ENCODE measurements at places on chromosomes 6 and 20. TPM values are rescaled to one million over a fixed set of nuclear protein-coding genes. Genes with fewer than 3 reads are reported as not detected.

DNA sequence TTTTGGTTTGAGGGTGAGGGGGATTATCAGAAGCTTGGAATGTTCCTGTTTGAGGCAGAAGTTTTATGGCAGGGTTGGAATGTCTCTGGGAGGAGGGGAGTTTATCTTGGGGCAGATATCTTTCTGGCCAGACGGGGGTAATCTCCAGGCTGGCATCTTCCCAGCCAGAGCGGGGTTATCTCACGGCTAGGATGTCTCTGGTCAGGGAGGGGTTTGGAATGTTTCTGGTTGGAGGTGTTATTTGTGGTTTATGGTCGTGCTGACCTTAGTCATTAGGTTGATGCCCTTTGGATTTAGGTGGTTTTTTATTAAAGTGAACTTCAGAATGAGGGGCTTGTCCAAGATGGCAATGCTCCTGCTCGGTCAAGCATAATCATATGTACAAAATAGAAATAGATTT lies 14.8 kb downstream of the PGK2 start:
- DNase-seq: no peak

Gene OOEP
- total RNA-seq: not detected

DNA sequence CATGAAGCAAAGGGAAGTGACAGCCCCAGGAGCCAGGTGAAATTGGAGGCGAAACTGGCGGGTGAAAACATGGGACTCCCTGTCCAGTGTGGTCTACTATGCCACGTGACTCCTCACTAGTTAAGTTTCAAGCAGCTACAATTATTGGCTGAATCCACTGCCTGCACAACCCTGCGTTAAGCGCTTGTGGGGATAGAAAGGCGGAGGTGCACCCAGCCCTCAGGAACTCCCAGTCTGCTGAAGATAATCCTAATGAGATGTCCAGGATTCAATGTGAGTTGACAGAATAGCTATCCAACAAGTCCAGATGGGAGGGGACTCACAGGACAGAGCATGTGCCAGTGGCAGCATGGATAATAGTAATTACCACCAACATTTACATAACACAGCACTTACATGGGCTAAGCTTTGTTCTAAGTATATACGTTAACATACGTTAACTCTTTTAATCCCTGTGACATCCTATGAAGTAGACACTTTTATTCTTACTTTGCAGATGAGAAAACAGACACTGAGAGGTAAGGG lies 1.8 kb downstream of the MOCS1 start:
- no peak for DNase-seq

Gene KCNG1
- 3.0 TPM for total RNA-seq

DNA sequence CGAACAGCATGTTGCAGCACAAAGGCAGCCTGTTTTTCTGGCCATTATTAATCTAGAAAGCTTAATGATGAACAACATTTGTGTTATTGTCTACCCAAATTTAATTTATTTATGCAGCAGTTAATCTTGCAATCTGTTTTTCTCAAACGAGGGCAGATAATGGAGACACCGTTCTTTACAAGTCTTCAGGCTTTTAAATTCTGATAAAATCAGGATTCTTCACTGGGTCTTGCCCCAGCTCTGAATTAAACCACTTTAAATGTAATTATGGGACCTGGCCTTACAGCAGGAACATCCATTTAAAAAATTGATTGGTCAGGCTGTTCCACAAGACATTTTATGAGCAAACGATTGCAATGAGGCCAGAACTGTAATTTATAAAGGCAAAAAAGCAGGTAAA lies 26.5 kb upstream of the INSM1 start:
- no peak for DNase-seq

DNA sequence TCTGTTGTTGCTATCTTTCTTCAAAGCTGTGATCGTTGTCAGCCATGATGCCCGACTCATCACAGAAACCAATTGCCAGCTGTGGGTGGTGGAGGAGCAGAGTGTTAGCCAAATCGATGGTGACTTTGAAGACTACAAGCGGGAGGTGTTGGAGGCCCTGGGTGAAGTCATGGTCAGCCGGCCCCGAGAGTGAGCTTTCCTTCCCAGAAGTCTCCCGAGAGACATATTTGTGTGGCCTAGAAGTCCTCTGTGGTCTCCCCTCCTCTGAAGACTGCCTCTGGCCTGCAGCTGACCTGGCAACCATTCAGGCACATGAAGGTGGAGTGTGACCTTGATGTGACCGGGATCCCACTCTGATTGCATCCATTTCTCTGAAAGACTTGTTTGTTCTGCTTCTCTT lies 19.3 kb downstream of the ABCF1 start:
- DNase-seq: no peak

DNA sequence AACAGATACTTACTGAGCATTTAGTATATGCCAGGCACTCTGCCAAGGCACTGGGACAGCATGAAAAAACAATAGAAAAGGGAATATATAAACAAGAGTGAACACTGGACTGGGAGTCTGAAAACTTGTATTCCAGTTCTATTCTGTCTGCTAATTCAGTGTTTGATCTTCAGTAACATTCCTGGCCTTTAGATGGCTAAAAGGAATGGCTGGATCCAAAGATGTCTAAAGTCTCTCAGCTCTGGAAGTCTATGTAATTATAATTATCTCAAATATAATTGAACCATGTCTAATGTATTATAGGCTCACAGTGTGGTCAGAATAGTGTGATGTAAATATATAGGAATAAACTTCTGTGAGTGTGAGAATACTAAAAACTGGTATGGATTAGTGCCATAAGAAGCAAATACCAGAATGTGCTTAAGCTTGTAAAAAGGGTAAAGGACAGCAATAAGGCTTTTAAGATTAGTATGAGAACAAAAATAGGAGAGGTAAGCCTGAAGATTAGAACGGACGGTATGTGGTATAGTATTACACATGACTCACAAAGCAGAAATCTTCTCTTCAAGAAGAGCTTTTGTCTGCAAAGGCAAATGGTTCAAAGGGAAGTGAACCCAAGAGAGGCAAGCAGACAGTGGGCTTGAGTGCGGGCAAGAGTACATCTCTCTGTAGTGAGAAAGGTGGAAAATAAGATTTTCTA lies 68.5 kb downstream of the TMEM200A start:
- peak; percentile 63 for DNase-seq

- no peak for DNase-seq
Observed at GRCh38 chr6:3533981-3534380, 77.1 kb upstream of the SLC22A23 start.

DNA sequence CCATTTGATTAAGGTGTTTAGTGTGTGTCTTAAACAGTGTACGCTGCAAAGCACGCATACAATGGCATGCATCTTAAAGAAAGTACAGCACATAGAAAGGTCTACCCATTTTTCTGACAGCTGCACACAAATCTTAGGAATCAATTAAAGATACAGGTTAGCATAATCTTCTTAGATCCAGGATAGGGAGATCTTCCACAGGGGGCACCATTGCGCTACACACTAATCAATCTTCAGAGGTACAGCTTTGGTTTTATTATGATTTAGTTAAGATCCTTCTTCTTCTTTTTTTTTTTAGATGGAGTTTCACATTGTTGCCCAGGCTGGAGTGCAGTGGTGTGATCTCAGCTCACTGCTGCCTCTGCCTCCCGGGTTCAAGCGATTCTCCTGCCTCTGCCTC lies 63.7 kb upstream of the BEND3 start:
- peak; percentile 22 for DNase-seq

All from fibroblast of the aortic adventitia (primary cell).